ENCODE measurements at places on chromosomes 6 and 20.

DNA sequence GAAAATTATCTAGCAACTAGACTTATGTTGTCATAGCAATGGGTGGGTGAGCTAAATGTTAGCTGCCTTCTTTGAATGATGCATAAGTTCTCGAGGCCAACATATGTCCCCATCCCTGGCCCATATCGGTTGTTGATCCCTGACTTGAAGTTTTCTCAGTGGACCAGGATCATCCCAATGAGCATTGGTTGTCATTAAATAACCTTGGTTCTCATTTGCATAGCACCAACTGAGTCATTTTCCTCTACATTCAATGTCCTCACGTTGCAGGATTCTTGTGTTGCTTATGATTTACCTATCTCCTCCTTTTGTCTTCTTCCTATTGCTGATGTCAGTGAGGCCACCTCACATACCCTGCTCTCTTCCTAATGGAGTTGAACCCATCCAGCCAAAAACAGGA is 12.1 kb upstream of the AHCY start:
- DNase-seq, result no peak

DNA sequence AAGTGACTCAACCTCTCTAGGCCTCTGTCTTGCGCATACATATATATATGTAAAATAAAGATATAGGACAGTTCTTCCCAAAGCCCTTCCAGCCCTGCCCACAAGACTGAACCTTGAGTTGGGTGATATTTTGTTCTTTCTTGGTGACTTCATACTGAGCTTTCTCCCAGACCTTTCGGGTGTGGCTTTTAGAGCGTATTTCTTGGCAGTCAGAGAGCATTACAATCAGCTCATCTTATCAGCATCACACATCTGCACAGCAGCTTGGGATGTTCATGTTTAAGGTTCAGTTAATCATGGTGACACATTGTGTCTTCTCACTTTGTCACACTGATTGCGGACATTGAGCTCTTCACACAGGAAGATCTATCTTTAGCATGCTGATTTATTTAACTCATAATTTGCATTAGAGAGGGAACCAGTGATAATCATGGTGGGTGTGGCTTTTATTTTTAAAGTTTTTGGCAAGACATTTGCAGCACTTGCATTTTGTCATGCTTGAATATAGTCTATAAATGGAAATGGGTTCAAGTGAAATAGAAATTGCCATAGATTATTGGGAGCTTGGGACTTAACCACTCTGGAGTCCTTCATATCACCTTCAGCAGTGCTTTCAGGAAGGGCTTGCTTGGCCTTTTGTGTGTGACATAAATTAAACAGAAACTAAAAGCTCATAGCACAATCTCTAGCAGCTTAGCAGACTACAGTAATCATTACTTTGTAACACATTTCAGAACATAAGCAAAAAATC is 8.3 kb downstream of the KIF3B start:
- peak; percentile 41 for DNase-seq

DNA sequence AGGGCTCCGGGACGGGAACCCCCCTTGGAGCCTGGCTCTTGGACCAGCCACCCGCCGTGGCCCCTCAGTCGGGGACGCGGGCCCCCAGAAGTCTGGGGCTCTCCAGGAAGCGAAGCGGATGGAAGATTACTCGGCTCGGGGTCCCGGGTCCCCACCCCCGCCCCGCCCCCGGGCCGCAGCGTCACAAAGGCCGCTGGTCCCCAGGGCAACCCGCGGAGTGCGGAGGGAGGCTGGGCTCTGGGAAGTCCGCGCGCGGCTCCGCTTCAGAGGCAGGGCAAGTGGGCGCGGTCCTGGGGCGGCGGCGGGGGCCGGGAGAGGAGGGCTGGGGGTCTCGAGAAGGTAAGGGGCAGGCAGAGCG is at the start of gene FNDC11:
Gene FNDC11 (plus strand): TSS at position 227 of the 358 bp plus-strand sequence. CDS start 1,505 bp downstream, outside the sequence.
- DNase-seq, result no peak

DNA sequence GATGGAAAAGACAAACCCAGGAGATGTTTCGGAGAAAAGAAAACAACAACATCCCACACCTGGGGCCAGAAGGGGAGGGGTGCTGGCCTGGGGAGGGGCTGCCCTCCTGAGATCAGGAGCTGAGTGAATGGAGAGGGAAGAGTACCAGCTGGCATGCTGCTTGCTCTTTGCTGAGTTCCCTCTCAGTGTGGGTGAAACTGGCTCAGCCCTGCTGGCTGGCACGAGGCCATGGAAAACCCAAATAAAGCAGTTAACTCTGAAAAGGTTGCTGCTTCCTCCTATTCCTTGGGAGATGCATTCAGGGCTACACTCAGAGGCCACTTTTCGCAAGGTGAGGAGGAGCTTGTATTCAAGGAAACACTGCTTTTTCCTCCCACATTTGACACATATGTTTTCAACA is 8.0 kb upstream of the KCNK16 start:
- no peak for DNase-seq

DNA sequence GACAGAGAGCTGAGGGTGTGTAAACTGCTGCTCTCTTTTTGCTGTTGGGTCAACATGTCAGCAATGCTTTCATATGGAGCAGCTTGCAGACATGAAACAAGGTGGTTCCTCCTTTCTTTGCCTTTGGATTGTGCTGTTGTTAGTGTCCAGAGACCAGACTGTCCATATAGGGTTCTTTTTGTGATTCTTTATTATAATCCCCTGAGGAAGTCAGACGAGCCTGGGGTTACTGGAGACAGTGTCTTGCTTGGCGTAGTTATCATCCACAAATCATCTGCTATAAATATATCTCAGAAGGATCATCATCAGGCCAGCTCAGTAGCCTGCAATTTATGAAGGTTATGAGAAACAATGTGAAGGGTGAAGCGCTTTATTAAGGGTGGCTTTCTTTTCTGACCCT is 2.3 kb upstream of the ADGRB3 start:
- DNase-seq, result no peak

DNA sequence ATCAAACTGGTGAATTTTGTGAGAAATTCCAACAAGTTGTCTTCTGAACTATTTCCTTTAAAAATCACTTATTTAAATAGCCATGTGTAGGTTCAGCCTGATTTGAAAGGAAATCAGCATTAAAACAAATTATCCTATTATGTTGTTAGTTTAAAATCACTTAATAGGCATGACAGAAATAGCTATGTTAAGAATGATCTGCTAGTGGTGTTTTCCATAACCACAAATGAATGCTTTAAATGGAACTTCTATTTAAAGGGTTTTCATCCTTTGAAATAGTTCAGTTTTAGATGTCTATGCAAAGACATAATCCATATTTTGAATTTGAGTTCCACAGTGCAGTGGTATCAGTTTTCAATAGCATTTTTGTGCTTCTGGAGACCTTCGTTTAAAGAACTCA is 120.1 kb downstream of the PLEKHG1 start:
- DNase-seq, result no peak

GRCh38 chr6:20112241-20112640 is 100.0 kb downstream of the MBOAT1 start:
- no peak for DNase-seq

DNA sequence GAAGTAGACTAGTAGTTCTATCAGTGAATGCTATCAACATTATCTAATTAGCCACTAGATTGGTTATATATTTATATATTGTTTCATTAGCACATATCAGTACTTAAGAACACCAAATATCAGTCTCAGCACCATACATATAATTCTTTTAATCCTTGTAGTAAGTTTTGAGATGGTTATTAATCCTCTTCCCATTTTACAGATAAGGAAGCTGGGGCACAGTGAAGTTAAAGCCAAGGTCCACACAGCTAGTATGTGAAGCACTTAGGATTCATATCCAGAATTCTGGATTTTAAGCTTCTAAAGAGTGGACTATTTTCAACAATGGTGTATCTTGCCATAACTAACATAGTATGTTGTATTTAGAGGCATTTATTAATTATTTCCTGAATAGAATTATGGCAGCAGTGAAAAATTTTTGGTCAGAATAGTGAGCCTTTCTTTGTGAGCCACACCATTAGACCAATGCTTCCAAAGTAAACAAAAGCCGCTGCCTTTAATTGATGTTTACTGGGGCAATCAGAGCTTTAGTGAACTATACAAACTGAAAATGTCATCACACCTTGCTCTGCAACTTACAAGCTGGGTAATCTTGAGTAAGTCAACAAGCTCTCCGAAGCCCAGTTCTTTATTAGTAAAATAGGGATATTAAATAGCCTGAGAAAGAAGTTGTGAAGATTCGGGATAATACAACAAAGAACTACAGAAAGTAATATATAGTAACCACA is 41.9 kb upstream of the HBS1L start:
- DNase-seq, result no peak

- no peak for DNase-seq
Observed at GRCh38 chr20:11267131-11267761, 593.4 kb upstream of the JAG1 start.

DNA sequence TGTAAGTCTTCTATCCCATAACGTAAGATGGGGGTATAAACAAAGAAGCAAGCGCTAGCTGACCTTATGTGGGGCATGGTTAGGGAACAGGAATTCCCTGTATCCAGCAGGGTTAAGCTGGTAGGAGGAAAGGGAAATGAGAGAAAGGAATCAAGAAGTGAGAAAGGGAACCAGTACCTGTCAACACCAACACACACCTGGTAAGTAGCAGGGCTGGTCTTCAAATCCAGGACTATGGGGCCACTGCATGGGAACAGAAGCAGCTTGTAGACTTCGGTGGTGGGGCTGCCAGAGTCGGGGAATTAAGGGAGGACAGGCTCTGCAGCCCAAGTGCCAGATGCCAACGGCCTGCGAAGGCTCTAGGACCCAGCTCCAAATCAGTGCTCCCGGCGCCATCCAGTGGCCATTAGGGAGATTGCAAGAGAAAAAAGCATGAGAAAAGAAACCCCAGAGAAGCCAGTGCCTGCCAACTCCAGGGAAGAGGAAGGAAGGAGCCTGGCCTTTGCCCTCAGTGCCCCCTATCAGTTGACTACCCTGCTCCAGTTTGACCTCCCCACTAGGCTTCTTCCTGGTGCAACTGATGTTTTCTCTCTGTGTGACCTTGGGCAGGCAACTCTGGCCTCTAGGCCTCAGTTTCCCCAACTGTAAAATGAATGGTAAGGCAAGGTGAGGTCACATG is 15.8 kb upstream of the RBPJL start:
- DNase-seq, result peak; percentile 63

GRCh38 chr6:169854813-169855212 is 103.4 kb downstream of the ERMARD start:
- no peak for DNase-seq

DNA sequence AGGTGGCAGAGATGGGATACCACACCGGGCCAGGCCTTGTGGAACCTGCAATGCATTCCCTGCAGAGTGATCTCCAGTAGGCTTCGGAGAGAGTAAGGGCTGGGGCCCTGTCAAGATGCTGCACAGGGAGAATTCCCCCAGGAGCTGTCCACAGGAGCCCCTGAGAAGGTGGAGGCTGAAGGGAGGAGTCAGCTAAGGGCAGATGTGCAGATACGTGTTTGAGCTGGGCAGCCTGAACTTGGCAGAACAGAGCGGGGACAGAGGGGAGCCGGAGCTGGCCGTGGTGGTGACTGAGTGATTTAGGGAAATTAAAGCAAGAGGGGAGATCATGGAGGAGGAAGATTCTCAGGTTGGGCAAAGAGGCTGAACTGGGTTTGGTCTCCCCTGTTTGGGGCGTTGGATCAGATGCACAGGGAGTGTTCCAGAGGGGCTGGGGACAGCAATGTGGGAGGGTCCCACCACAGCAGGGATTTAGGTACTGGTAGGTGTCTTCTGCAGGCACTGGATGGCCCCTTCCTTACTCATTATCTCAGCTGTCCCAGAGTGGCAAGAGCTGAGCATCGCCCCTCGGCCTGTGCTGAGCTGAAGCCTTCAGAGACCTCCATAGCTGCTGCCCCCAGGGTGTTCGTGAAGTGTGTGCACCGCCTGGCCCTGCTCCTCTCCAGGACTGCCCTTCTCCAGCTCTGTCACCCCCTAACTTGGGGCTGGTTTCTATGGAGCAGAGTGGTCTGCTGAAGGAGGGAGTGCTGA is 3.8 kb upstream of the NCR2 start:
- no peak for DNase-seq

DNA sequence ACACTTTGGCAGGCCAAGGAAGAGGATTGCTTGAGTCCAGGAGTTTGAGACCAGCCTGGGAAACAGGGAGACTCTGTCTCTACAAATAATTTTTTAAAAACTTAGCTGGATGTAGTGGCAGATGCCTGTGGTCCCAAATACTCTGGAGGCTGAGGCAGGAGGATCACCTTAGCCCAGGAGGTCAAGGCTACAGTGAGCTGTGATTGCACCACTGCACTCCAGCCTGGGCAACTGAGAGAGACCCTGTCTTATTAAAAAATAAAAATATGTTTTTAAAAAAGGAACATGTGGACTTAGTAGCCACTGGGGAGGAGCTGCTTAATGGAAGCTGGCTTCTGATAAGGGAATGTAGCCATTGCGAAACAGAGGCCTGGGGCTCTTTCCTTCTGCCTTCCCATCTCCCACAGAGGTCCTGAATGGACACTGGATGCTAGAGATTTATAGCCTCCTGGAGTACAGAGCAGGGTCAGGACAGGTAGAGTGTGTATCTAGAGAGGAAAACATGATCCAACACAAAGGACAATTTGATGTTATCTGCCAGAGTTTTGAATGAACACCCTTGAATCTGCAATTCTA is 21.7 kb upstream of the GMNN start:
- no peak for DNase-seq

DNA sequence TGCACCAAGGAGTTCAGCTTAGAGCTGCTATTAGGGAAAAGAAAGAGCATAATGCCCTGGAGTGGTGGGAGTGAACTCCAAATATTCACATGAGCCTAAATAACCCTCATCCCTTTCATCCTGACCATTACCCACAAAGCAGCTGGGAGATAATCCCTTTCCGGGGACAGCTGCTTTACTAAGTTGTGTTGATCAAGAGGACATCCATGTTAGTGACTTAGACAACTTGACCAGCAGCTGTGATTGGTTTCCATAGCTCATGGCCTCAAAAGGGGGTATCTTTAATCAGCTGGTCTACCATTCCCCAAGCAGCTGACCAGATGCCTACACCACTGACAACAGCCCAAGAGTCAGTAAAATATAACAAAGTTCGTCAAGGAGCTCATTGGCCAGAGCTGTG is 75.8 kb upstream of the LY86 start:
- DNase-seq, result no peak

GRCh38 chr20:2139736-2140135 is 38.1 kb downstream of the STK35 start:
- no peak for DNase-seq

DNA sequence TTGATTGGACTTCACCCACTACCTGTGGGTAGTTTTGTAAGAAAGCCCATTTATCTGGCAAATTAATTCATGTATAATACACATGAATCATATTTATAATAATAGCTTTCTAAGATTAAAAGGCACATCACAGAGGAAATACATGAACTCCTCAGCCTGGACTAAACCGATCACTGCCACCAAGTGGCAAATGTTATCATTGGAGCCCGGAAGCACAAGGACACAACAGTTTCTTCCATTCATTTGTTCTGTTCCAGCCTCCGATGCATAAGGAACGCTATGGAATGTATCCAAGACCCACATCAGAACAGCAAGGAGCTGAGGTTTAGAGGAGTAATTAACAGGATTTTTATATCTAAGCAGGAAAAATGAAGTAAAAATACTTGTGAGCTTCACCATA is 13.9 kb upstream of the IPCEF1 start:
- no peak for DNase-seq

- peak; percentile 11 for DNase-seq
Observed at GRCh38 chr20:21100578-21101452, 5.3 kb downstream of the LINC00237 start.

All from effector memory CD8-positive, alpha-beta T cell (primary cell).